GOT3 (cell line): ENCODE measurements at places on chromosomes 1 and 21.

- DNase-seq = no peak
These were observed 188.5 kb downstream of the HLX start for GRCh38 chr1:221067721-221068120.

DNA sequence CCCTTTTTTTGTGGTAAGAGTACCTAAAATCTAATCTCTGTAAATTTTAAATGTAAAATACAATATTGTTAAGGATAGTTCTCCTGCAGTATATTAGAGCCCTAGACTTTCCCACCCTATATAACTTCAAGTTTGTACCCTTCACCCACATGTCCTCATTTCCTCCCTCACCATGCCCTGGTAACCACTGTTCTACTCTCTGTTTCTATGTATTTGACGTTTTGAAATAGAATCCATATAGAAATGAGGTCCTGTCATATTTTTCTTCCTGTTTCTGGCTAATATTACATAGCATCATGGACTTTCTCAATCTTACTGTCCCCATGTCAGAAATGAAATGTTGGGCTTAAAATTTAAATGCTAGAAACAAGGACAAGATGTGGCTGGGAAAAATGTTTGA is 24.8 kb downstream of the GBP7 start:
- no peak for DNase-seq

GRCh38 chr1:181102841-181103240 is 14.3 kb downstream of the IER5 start:
- no peak for DNase-seq

GRCh38 chr1:171219346-171220080 is 28.8 kb upstream of the FMO1 start:
- no peak for DNase-seq

DNA sequence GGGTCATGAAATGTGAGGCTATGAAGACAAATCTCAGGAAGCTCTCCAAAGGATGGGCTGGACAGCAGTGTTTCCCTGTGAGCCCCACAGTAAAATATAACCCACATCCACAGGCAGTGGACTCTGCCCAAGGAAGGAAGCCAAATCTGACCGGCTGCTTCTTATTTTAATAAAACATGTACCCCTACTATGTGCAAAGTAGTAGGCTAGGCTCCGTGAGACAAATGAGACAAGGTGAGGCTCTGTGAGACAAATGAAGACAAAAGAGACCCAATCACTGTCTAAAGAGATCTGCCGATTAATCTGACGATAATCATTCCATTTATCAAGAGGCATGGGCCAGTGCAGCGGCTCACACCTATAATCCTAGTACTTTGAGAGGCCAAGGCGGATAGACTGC is 2.1 kb downstream of the ASAP3 start:
- DNase-seq = no peak

DNA sequence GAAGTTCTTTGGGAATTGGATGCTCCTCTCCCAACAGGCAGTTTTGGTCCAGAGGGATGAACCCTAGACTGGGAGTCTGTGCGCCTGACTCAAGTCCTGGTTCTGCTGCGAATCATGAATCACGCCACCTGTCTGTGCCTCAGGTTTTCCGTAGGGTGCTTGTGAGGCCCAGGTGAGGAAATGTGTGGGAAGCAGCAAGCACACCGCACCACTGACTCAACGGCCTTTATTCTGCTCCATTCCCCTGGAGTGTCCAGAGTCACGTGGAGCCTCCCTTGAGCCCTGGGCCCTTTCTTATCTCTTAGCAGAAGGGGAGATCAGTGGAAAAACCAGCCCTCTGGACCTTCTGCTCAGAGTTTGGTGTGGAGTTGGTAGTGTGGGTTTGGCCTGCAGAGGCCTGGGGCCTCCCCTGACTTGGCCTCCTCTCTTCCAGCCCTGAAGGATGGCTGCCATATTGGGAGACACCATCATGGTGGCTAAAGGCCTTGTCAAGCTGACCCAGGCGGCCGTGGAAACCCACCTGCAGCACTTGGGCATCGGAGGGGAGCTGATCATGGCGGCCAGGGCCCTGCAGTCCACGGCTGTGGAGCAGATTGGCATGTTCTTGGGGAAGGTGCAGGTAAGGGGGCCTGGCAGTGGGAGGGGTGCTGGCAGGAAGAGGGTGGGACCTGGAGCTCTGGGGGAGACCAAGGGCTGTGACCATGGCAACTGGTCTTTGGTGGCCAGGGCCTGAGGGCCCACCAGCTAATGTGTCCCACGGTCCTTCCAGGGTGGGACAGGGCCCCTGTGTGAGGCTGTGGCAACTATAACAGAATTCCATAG is 21.1 kb downstream of the COQ8A start:
- no peak for DNase-seq

GRCh38 chr1:222084996-222085395 is 343.1 kb upstream of the DUSP10 start:
- no peak for DNase-seq

DNA sequence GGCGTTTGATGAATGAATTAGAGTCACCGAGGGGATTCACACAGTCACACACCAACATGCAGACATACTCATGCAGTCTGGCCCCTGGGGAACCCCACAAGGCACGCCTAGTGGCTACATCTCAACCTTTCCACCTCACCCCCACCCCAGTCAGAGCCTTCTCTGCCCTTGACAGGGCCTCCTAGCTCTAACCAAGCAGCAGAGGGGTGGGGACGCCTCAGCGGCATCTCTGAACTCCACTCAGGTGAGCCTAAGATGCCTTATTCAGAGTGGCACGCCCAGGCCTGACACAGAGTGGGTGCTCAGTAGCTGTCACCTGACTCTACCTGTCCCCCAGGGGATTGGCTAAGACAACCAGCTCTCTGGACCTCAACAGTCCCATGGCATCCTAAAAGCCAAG is 3.7 kb upstream of the SDC3 start:
- no peak for DNase-seq

DNA sequence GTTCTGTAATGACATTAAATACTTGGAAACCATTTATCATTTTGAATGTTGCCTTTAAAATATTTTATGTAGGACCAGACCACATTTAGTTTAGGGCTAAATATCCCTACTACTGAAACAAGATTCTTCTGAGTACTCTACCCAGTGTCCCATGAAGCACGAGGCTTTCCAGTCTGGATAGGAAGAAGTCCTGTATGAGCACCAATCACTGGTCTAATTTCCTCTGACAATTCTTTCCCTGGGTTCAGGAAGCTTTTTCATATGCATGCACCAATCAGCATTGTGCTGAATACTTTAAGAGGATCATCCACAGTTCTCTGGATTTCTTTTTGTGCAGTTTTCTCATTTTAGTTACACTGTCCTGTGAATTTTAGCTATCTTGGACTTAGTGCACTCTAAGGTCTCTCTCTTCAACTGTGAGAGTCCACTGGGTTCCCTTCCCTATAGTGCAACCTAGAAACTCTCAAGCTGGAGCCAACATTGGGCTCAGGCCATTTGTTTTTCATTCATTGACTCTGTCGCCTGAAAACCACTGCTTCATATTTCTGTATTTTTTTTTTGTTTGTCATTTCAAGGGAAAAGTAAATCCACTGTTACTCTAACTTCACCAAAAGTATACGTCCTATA is 45.9 kb downstream of the TUT4 start:
- no peak for DNase-seq

DNA sequence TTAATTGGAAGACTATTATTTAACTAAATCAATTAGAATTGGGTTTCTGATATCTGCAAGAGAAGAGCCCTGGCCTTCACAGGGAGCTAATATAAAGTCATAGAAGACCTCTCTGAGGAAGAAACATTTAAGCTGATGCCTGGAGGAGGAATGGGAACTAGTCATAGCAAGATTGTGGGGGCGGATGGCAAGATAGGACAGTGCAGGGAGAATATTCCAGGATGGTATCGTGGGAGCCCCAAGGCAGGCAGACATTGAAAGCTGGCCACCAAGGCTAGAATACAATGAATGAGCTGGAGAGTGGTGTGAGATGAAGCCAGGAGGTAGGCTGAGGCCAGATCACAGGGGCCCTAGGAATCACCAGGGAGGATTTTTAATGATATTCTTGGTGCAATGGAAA is 20.8 kb upstream of the MYSM1 start:
- no peak for DNase-seq

DNA sequence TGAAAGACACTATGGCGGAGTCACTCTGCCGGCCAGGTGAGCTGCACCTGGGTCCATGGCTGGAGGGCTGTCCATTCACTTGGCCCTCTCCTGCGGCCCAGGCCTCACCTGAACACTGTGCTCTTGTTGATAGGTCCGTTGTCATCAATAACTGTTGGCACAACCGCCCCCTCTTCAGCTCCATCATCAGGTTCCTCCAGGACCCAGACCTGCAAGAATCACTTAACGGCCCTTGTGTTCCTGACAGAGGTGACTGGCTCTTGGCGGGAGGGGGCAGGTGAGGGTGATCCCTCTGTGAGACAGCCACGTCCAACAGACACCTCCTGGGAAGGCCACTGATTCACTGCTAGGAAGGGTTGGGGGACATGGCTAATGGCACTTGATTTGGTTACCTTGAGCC is 54.9 kb downstream of the INAVA start:
- no peak for DNase-seq

- DNase-seq = no peak
These were observed 71.4 kb downstream of the RGL1 start for GRCh38 chr1:183876309-183876708.

DNA sequence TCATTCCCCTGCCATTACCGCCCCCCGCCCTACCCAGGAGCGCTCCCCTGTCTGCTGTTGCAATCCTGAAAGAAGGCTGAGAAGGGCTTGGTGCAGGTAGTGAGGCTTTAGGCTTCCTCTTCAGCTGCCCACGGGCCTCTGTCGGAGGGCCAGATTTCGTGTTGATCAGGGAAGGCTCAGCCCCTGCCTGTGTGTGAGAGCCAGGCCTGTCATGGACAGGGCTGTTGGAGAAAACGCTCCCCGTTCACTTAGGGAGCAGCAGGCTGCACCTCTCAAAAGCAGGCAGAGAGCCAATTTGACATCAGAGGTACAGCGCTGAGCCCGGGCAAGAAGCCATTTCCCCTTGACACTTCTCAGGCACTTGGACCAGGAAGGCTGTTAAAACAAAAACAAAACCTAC is 19.0 kb downstream of the TEX35 start:
- DNase-seq = no peak

- no peak for DNase-seq
These were observed 345.3 kb downstream of the MATN1 start for GRCh38 chr1:30378003-30378596.

DNA sequence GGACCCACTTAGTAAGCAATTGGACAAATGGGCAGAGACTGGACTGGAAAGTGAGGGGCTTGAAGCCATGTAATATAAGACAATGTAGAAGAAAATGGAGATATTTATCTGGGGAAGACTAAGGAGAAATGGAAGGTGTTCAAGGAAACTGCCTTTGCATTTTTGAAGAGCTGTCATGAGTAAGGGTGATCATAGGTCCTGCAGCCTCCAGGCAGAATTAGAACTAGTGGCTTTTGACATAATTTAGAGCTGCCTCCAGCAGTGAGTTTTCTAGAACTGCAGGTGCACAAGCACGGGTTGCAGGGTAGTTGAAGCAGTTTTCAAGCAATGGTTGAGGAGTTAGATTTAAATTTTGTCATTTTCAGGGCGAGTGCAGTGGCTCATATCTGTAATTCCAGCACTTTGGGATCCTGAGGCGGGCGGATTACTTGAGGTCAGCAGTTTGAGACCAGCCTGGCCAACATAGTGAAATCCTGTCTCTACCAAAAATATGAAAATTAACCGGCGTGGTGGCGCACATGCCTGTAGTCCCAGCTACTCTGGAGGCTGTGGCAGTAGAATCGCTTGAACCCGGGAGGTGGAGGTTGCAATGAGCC is 3.7 kb upstream of the CDC14A start:
- DNase-seq = no peak

DNA sequence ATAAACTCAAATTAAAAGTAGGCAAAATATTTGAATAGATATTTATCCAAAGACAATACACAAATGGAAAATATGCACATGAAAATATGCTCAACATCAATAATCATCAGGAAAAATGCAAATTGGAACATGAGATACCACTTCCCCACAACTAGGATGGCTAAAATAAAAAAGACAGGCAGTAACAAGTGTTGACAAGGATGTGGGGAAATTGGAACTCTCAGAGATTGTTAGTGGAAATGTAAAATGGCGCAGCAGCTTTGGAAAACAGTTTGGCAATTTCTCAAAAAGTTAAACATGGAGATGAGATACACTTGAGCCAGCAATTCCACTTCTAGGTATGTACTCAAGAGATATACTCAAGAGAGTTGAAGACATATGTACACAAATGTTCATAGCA is 48.8 kb downstream of the NAV1 start:
- DNase-seq = no peak

GRCh38 chr21:23152130-23152529 is 2153.9 kb downstream of the NCAM2 start:
- DNase-seq = no peak

DNA sequence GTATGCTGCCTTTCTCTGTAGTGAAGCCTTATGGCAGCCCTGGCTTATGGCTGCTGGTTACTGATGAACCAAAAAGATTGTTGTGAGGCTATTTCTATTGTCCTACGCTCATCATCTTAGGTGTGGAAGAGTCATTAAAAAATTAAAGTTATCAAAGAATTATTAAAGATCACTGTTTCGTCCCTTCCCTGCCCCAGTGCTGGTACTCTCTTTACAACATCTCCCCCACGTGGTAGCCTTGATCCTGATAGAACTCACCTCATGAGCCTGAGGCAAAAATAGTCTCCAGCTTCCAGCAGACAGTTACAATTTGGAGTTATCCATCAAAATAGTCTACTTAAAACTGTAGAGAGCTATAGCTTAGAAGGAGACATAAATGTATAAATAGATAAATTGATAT is 201.5 kb downstream of the S1PR1 start:
- DNase-seq = no peak

GRCh38 chr1:112833806-112834205 is 118.7 kb upstream of the PPM1J start:
- DNase-seq = no peak

DNA sequence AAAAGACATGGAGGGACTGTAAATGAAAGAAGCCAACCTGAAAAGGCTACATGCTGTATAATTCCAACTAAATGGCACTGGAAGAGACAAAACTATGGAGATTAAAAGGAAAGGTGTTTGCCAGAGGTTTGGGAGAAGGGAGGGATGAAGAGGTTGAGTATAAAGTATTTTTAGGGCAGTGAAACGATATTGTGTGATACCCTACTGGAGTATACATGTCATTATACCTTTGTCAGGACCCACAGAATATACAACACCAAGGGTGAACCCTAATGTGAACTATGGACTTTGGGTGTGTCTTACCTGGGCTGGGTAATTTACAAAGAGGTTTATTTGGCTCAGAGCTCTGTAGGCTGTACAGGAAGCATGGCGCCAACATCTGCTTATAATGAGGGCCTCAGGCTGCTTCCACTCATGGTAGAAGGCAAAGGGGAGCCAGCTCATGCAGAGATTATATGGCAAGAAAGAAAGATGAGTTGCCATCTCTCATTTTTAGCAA is 73.4 kb downstream of the CD2 start:
- DNase-seq = no peak
